ENCODE measurements at places on chromosomes 7 and 10.

- no peak for DNase-seq
Observed at GRCh38 chr10:11499425-11500071, 111.9 kb downstream of the USP6NL start.

GRCh38 chr7:45401155-45401554, 173.0 kb upstream of the ADCY1 start:
- DNase-seq: no peak

DNA sequence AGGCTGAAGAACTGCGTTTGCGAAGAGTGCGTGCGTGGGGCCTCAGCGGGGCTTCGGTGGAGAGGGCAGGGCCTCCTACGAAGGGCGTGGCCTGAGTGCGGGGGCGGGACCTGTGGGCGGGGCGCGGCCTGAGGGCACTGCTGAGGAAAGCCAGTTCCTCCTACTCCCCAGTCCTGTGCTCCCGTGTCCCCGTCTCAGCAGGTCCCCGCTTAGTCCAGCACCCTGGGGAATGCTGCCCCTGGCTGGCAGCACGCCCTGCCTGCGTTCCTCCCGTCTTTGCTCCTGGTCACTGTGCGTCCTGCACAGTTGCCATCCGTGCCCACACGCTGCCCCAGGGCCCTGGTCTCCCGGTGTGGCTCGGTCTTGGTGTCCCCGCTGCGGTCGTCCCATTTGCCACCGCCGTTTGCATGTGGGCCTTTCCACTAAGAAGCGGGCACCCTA, 177.1 kb downstream of the ZNF248 start:
- DNase-seq: no peak

GRCh38 chr7:71144963-71145362, 13.0 kb downstream of the GALNT17 start:
- DNase-seq: no peak

DNA sequence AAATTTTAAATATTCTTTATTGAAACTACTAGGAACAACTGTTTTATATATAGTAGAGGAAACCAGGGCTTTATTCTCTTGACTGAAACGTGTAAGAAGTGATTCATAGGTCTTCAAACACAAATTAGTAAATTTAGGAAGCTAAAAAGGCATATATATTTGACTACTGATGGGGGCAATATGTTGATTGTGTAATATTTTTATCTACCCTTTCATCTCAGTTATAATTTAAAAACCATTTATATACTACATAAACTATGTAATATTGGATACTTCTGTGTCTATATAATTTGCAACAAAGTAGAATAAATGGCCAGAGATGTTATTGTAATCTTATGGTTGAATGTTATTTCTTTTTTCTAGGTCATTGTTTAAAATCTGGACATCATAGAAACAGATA, 269.3 kb upstream of the KAT6B start:
- DNase-seq: no peak

DNA sequence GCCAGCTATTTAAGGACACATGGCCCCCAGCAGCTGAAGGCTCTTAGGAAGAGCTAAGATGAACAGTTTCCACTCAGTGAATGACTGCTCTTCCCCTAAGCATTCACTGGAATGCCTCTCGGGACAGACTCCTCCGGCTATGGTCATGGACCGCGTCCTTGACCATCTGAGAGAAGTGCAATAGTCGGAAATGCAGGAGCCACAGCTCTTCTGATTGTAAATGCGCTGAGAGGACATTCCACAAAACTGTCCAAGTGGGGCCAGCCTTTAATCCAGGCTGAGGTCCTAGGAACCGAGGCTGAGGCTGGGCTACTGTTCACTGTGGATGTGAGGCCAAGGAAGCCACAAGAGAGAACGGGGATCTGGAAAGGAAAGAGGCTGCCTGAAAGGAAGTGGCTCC, 162.0 kb upstream of the TMEM72 start:
- no peak for DNase-seq

DNA sequence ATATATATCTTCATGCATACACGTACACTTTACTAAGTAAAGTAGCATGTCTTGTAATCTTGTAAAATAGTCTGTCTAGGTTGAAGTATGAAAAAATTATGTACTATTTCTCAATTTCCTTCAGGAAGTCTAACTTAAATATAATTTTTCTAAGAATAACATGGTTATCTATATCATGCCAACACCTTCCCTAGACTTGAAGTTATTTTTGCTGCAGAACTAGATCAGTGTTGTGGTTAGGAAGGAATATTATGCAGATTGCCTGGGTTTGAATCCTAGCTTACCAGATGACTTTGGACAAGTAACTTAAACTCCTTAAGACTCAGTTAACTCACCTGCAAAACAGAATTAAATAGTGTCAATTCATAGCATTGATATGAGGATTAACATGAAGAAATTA, 142.2 kb upstream of the SEMA3A start:
- DNase-seq: no peak

DNA sequence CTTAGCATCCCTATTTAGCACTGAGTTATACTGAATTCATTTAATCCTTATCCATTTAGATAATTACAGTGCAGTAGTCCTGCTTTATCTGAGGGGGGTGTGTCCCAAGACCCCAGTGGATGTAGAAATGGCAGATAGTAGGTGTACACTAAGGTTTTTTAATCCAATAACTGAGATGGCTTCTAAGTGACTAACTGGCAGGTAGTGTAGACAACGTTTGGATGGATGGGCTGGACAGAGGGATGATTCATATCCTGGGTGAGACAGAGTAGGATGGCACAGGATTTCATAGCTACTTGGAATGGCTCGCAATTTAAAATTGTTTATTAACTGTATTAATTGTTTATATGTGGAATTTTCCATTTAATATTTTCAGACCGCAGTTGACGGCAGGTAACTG, 295.6 kb downstream of the CCDC3 start:
- no peak for DNase-seq

GRCh38 chr10:132880128-132880981, 62.0 kb downstream of the CFAP46 start:
- no peak for DNase-seq

DNA sequence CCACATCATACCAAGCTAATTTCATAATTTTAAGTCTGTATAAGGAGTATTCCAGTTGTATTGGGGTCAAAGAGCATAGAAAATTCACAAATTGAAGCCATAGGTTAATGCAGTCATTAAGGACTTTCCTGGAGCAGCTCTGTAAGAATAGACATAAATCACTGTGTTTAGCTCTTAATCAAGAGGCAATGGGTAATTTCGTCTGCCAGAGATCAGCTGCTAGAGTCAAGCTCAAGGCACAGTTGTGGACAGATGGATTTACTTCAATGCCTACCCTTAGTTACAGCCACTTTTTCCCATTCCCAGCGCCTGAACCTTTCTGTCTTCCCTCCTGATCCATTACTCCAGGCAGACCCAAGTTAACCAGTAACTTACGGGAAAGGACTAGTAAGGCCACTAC, 40.6 kb upstream of the AGBL3 start:
- no peak for DNase-seq

GRCh38 chr10:93190372-93190771, 116.7 kb downstream of the CYP26A1 start:
- DNase-seq: no peak
